Stimulated activated naive CD4-positive, alpha-beta T cell (primary cell): ENCODE measurements at places on chromosomes 13 and 19.
A peak's percentile ranks its signal among the peaks of the same experiment; 100 is the strongest.

- DNase-seq: no peak
Measured at GRCh38 chr13:56317841-56318240, 822.9 kb upstream of the PRR20A start.

DNA sequence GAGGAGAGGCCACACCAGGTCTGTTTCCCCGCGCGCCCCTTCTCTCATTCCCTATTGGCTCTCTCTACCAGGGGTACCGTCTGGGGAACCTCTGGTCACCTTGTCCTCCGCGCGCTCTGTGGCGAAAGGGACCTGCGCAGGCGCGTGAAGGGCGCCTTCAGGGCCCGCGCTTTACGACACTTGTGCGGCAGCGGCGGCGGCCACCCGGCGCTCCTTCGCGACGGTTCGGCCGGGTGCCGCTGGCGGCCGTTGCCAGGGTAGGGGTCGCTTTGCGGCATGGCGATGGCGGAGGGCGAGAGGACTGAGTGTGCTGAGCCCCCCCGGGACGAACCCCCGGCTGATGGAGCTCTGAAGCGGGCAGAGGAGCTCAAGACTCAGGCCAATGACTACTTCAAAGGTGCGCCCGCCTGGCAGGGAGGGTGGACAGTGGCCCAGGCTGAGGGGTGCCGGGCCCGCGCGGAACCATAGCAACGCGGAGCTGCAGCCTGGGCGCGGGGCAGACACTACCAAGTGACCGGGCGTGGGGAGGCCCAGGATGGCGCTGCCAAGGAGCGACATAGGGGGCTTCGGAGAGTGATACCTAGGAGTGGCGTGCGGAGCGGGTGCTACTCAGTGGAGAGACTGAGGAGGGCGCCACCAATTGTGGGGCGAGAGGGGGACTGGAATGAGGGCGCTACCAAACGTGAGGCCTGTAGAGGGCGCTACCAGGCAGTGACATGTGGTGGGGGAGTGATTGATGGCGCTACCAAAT lies at the start of gene PPP5C:
PPP5C (plus strand) TSS at position 267 of the 751 bp plus-strand sequence; CDS start at position 277, 10 bp downstream.
- DNase-seq: peak; percentile 78

DNA sequence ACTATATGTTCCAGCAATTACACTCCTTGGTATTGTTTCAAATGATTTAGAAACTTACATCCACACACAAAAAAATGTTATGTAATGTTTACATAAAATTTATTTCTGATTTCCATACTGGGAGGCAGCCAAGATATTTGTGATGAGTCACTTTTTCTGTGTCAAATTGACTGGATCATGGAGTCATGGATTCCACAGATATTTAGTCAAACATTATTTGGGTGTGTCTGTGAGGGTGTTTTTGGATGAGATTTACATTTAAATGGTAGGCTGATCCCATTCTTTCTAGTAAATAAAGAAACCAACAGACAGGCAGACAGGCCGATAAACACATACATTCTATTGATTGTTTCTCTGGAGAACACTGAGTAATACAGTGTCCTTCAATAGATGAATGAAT lies 562.8 kb downstream of the SLITRK6 start:
- no peak for DNase-seq

DNA sequence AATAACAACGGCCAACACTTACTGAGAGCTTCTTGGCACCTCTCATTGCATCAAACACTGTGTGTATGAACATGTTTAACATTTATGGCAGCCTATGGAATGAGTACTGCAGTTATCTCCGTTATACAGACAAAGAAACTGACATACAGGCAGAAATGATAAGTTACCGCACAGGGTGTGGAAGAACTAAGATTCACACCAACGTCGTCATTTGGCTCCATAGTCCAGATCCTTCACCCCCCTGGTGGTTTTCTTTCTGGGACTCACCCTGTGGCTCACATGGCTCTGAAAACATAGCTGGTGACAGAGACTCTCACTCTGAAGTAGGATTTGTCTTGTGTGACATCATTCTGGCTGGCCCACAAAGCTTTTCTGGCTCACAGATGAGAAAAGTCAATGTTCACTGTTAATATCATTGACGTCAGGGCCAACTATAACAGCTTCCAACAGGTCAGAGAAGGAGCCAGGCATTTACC lies 230.1 kb downstream of the DLEU7 start:
- DNase-seq: no peak

DNA sequence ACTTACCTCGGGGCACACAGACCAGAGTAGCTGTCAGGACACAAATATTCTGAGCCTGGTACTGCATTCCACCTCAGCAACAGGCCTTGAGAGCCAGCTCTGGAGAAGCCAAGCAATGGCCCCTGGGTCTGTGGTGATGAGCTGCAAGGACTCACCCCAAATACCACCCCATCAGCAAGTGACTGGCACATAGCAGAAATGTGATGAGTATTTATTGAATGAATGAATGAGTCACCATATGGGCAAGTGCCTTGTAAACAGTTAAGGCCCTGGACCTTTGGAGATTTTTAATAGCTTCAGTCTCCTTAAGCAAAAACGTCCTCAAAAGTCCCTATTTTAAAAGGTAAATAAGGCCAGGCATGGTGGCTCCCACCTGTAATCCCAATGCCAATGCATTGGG lies 18.2 kb downstream of the GSX1 start:
- no peak for DNase-seq

GRCh38 chr13:23856008-23856750 lies 33.0 kb downstream of the MIPEP start:
- DNase-seq: no peak

GRCh38 chr13:26629260-26629825 lies 71.9 kb downstream of the WASF3 start:
- DNase-seq: no peak

- DNase-seq: no peak
Measured at GRCh38 chr13:41649659-41650058, 192.3 kb downstream of the RGCC start.

DNA sequence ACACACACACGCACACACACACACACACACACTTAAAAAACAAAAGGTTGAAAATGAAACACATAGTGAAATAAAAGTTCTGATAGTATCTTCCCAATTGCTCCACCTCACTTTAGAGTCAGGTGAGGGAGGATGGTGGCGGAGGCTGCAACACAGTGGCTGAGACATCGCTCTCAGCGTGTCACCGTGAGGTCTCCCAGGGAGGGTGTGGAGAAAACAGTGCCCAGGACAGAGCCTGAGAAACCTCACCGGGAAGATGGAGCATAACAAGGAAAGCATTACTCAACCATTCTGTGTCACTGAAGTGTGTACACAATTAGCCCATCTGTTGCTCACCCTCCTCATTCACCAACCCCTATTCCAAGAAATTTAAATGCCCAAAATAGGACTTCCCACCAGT lies 111.4 kb upstream of the USP29 start:
- no peak for DNase-seq

DNA sequence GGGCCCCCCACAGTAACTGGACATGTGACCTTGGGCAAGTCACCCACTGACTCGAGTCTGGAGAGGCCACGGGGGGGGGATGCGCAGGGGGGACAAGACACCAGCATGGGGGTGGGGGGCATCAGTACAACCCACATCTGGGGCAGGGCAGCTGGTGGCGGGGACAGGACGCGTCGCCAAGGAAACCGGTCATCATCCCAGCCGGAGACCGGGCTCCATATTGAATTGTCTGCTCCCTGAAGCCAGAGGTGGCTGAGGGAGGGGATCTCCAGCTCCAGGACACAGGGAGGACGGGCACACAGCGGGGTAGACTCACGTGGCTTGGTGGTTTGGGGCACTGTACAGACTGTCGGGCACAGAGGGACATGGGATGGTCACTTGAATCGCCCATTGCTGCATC lies 11.4 kb downstream of the ONECUT3 start:
- DNase-seq: no peak

DNA sequence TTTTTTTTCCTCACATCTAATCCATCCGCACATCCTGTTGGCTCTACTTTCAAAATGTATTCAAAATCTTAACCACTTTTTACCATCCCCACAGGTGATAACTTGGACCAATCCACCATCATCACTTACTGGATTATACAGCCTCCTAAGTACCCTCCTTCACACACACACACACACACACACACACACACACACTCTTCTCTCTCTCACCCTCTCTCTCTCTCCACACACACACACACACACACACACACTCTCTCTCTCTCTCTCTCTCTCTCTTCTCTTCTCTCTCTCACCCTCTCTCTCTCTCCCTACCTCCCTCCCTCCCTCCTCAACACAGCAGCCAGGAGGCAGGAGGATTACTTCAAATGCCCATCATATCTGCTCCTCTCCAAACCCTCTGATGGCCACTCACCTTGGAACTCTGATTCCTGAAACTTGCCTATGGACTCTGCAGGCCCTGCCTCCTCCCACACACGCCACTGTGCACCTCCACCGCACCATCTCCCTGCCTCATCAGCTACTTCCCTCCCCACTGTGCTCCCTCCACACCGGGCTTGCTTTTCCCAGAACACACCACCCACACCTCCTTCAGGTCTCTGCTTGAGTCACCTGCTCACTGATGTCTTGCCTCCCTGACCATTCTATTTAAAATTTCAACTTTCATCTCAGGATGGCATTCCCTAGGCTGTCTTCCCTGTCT lies 39.7 kb downstream of the RCBTB2 start:
- no peak for DNase-seq

GRCh38 chr13:40648040-40648439 lies 18.4 kb downstream of the FOXO1 start:
- DNase-seq: no peak

DNA sequence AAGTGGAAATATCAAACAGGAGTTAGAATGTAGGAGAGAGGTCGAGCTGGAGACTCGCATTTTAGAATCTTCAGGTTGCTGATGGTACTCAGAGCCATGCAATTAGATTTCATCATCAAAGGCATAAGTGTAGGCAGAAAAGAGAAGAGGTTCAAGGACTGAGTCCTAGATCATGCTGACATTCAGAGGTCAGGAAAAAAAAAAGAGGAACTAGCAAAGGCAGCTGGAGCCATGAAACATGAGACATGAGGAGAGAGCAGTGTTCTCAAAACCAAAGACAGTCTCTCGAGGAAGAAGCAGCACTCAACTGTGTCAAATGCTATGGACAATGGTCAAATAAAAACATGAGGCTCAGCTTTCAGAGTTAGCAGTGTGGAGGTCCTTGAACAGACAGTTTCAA lies 12.4 kb upstream of the TPP2 start:
- DNase-seq: no peak

- no peak for DNase-seq
Measured at GRCh38 chr19:15562861-15563260, 52.2 kb upstream of the CYP4F8 start.
